Activated naive CD8-positive, alpha-beta T cell treated with anti-CD3 and anti-CD28 coated beads for 36 hours (primary cell): ENCODE measurements at places on chromosomes 5 and 9. TPM values are rescaled to one million over a fixed set of nuclear protein-coding genes. Genes with fewer than 3 reads are reported as not detected.

- peaks cover 17% of the 10 kb centered on the region for H3K27me3 ChIP-seq
- H3K27ac ChIP-seq = no peak overlapping the region
- H3K4me1 ChIP-seq = no peaks in the 10 kb centered on the region
- no peak overlapping the region for H3K4me3 ChIP-seq
Measured at GRCh38 chr5:76046741-76047140, 36.4 kb upstream of the SV2C start.

GRCh38 chr5:62498961-62499360, 79.7 kb upstream of the LRRC70 start:
- H3K27ac ChIP-seq = no peak overlapping the region
- DNase-seq = no peak
- no peaks in the 10 kb centered on the region for H3K27me3 ChIP-seq
- no peaks in the 10 kb centered on the region for H3K4me1 ChIP-seq
- no peak overlapping the region for H3K4me3 ChIP-seq

DNA sequence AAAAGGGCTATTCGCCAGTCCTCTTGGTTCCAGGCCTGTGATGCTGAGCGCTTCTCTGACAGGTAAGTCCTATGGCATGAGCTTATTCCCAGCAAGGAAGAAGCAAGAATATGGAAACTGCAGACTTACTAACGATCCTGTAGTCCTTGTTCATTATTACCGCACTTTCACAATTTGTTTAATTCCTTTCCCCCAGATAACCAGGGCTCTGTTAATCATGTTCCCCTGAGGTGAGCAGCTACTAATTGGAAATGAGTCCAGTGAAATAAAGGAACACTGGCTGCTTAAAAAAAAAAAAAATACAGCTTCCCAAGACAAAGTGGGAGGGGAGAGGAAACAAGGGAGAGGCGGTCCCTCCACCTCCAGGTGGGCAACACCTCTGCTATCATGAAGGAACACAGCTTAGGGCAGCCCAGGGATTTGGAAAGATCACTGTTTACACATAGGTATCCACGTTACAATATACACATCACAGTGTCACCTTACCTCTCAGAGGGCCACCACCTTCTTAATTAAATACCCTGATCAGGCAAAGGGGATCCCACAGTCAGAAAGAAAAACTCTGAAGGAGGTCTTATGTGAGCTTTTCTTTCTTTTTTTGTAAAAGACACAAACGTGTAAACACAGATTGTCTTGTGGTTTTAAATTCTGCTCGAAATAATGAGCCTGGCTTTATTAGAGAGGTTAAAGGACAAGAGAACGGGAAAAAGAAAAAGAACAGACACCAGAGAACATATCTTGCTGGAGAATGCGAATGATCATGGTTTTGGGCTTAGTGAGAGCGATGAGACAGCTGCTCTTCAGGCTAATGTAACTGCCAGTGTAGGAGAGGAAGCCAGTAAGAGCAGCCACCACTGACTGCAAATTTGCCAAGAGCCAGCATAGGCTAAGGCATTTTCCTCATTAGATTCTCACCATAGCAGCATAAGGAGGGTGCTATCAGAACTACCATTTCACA, 258.6 kb downstream of the CRB2 start:
- no peaks in the 10 kb centered on the region for H3K27me3 ChIP-seq
- peaks cover 8% of the 10 kb centered on the region for H3K36me3 ChIP-seq
- no peak for DNase-seq
- no peak overlapping the region for H3K27ac ChIP-seq

DNA sequence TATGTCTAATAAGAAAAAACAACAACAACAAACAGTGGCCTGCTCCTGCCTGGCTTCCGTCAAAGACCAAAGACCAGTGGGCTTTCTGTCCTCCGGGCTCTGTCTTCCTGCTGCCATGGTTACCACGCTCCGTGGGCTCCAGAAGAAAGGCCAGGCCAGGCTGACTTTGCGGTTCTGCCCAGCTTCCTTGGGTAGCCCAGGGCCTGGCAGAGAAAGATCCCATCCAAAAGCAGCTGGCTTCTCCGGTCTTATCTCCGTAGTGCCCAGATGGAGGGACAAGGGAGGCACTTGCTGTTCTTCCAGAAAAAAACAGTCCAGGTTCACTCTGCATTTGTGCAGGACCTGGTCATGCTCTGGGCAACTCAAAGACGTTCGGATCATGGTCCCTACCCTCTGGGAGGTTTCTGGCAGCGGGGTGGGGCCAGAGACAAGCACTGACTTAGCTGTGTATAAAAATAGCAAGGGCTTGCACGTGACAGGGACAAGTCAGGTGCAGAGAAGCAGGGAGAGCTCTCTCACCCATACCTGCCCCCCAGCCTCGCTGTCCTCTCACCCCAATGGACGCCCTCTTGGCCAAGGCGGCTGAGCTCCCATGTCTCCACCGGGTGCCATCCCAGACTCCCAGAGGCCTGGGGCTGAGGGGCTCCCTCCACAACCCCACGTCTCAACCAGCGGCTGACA, 212.2 kb downstream of the C9orf50 start:
- peaks cover 8% of the 10 kb centered on the region for H3K36me3 ChIP-seq
- no peak overlapping the region for H3K27ac ChIP-seq
- DNase-seq = no peak
- peaks cover 5% of the 10 kb centered on the region for H3K4me1 ChIP-seq

- peaks cover 24% of the 10 kb centered on the region for H3K4me1 ChIP-seq
- H3K27ac ChIP-seq = no peak overlapping the region
- no peaks in the 10 kb centered on the region for H3K36me3 ChIP-seq
- H3K4me3 ChIP-seq = no peak overlapping the region
- DNase-seq = no peak
- H3K27me3 ChIP-seq = no peaks in the 10 kb centered on the region
Measured at GRCh38 chr5:178106556-178107239, 6.6 kb upstream of the N4BP3 start.

DNA sequence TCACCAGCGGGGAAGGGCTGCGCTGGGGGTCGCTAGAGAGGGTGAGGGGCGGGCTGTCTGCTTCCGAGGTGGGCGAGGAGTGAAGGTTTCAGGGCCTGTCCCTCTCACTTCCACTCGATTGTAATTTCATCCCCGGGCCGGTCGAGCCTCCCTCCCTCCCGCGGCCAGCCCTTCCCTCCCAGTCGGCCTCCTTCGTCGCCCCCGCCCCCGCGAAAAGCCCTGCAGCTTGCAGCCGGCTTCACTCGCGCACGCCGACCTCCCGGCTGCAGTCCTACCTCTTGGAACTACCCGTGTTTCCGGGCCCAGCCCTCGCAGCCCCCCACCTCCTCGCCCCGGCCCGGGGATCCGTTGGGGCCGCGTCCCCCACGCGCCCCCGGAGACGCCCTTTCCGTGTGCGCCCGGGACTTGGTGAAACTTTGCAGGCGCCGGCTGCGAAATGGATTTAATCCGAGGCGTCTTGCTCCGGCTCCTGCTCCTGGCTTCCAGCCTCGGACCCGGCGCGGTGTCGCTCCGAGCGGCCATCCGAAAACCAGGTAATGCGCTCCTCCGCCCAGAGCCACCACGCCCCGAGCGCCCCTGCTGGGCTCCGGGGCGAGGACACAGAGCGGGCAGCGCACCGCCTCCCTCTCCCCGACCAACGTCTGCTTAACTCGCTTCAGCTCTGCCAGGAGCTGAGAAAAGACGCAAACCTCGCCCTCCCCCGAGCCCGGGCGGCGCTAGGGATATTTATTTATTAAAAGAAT, at the start of gene EGFLAM:
Gene EGFLAM (plus strand): TSS at position 241 of the 743 bp plus-strand sequence. CDS start 196 bp downstream, at position 437.
- H3K36me3 ChIP-seq = no peaks in the 10 kb centered on the region
- H3K4me1 ChIP-seq = peaks cover 7% of the 10 kb centered on the region
- no peak within 1 kb of the TSS for H3K27ac ChIP-seq
- H3K27me3 ChIP-seq = peaks cover 77% of the 10 kb centered on the region
- H3K4me3 ChIP-seq = peak within 1 kb of the TSS; percentile 32

DNA sequence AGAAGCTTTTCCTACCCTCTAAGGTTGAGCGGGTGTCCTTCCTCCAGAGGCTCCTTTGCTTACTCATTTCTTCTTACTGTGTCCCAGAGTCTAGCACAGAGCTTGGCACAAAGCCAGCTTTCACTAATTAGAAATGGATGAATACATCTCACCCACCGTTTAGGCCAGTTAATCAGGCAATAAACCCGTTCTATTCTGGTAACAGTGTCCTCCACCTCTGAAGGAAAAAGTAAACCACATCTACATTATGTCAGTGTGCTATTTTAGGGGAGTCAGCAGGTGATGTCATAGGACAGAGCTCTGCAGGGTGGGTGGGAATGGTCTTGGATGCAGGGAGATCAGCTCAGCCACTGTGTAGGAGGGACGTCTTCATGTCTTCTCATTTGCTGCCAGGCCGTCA, 109.2 kb downstream of the OSTF1 start:
- peaks cover 1% of the 10 kb centered on the region for H3K36me3 ChIP-seq
- peaks cover 6% of the 10 kb centered on the region for H3K4me1 ChIP-seq
- no peak overlapping the region for H3K4me3 ChIP-seq
- no peak overlapping the region for H3K27ac ChIP-seq
- H3K27me3 ChIP-seq = no peaks in the 10 kb centered on the region
- no peak for DNase-seq

DNA sequence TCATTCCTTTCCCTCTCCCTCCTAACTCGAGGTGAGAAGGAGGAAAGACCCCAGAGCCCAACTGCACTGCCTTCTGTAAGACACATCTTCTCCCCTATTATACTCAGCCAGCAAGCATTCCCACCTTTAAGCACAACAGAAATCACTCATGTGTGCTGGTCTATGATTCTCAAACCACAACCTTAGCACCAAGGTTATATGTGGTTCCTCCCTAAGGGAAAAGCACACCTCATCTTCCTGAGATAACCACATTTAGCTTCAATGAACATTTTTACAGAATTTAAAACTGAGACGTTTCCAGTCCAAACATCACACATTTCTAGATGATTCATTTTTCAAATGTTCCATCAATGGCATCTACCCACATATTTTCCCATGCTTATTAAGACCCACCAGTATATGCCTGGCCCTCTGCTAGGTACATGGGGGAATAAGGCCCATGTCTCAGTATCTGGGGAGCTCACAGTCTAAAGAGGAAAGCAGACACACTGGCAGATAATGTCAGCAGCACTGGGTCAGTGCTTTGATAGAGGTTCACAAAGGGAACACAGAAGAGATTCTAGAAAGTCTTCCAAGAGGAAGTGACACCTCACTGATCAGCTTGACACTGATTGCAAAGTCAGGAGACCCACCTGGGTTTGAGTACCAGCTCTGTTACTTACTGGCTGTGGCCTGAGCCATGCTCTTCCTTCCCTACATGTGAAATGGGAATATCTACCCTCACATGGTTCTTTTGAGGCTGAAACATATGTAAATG, 245.4 kb downstream of the DENND1A start:
- H3K27ac ChIP-seq = peak overlapping the region; percentile 69
- peak overlapping the region; percentile 29 for H3K4me3 ChIP-seq
- no peaks in the 10 kb centered on the region for H3K27me3 ChIP-seq
- DNase-seq = peak; percentile 6
- H3K4me1 ChIP-seq = peaks cover 52% of the 10 kb centered on the region
- H3K36me3 ChIP-seq = peaks cover 20% of the 10 kb centered on the region

DNA sequence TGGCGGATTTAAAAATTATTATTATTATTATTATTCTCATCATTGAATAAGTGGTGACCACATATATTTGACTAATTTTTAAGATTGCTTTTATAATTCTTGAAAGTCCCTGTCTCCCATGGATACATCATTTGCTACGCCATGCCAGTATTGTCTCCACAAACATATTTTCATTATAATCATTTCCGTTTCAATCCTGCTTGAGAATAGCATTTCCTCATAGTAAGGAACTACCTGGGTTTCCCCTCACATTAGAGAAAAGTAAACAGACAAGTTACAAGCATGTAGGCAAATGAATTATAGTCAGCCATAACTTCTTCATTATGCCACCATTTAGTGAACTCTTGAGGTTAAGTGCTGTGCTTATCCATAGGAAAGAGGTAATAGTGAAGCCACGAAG, 276.6 kb downstream of the NFIB start:
- H3K36me3 ChIP-seq = no peaks in the 10 kb centered on the region
- H3K4me3 ChIP-seq = no peak overlapping the region
- DNase-seq = no peak
- H3K27ac ChIP-seq = no peak overlapping the region

GRCh38 chr5:135930029-135930948, 24.5 kb downstream of the LECT2 start:
- H3K27me3 ChIP-seq = peaks cover 62% of the 10 kb centered on the region
- H3K4me1 ChIP-seq = no peaks in the 10 kb centered on the region
- no peak overlapping the region for H3K27ac ChIP-seq
- no peaks in the 10 kb centered on the region for H3K36me3 ChIP-seq

DNA sequence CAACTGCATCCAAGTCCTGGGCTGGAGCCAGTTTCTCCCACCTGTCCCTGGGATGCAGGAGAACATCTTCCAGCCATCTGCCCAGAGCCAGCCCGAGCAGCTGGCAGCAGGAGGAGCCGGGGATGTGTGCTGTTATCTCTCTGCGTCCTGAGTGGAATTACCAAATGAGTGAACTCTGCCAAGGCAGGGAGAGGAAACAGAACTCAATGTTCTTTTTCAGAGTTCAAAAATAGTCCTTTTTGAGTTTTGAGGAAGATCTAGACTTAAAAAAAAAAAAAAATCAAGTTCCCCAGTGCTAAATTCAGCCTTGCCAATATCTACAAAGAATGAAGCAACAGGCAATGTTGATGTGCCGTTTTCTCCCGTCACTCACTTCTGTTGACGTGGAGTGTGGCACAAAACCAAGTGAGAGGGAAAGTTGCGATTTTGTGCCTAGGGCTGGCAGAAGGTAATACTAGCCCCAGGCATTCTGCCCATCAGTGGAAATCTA, 56.2 kb downstream of the TMOD1 start:
- peaks cover 18% of the 10 kb centered on the region for H3K27me3 ChIP-seq
- peaks cover 11% of the 10 kb centered on the region for H3K4me1 ChIP-seq
- no peak for DNase-seq
- no peak overlapping the region for H3K27ac ChIP-seq
- H3K36me3 ChIP-seq = no peaks in the 10 kb centered on the region

GRCh38 chr5:150561571-150562275, 53.8 kb downstream of the NDST1 start:
- H3K27me3 ChIP-seq = peaks cover 4% of the 10 kb centered on the region
- no peak for DNase-seq
- peaks cover 2% of the 10 kb centered on the region for H3K4me1 ChIP-seq

GRCh38 chr9:99073985-99074901, 30.7 kb upstream of the TGFBR1 start:
- peaks cover 41% of the 10 kb centered on the region for H3K4me1 ChIP-seq
- no peaks in the 10 kb centered on the region for H3K36me3 ChIP-seq
- no peak for DNase-seq
- H3K27me3 ChIP-seq = no peaks in the 10 kb centered on the region

- H3K27ac ChIP-seq = no peak overlapping the region
- no peak for DNase-seq
- no peaks in the 10 kb centered on the region for H3K36me3 ChIP-seq
- peaks cover 36% of the 10 kb centered on the region for H3K27me3 ChIP-seq
- peaks cover 5% of the 10 kb centered on the region for H3K4me1 ChIP-seq
Measured at GRCh38 chr9:88807426-88807825, 183.8 kb upstream of the S1PR3 start.

GRCh38 chr5:158487664-158488063, 612.1 kb downstream of the EBF1 start:
- no peak for DNase-seq
- H3K4me3 ChIP-seq = no peak overlapping the region
- no peaks in the 10 kb centered on the region for H3K27me3 ChIP-seq
- H3K4me1 ChIP-seq = no peaks in the 10 kb centered on the region
- H3K36me3 ChIP-seq = no peaks in the 10 kb centered on the region

Gene LCN10
- 6.1 TPM for total RNA-seq

Gene TMEM167A
- 92.3 TPM for total RNA-seq

Gene WHRN
- 5.8 TPM for total RNA-seq

Gene BARHL1
- total RNA-seq = not detected

Gene DND1
- total RNA-seq = 3.7 TPM

Gene SH2D3C
- total RNA-seq = 20.4 TPM

Gene ZBED3
- 6.3 TPM for total RNA-seq
